Activated CD4-positive, alpha-beta T cell treated with anti-CD3 and anti-CD28 coated beads, Interleukin-2, Interleukin-6, amounts not matched to agents 100 ng/mL and 50 ng/mL, durations not matched to agents 16 hours and 8 hours (primary cell): ENCODE measurements at places on chromosomes 2 and 18.
A peak's percentile ranks its signal among the peaks of the same experiment; 100 is the strongest.

GRCh38 chr2:217664761-217665160 lies 338.0 kb downstream of the TNS1 start:
- no peak for DNase-seq

DNA sequence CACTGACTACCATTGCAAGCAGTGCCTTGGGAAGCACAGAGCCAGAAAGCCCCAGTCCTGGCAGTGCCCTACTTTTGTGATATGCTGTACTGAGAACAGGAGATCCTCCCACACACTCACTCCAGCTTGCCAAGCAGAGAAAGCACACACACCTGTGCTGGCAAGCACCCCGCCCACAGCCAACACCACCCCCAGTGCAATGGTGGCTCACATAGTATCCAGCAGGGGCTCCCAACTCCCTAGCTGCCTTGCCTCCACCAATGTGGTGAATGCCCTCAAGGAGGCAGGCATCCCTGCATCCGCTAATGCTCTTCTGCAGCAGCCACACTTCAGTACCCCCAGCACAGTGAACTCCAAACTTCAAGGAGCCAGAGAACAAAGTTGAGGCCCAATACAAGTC lies 1655.8 kb downstream of the SUCLG1 start:
- no peak for DNase-seq

DNA sequence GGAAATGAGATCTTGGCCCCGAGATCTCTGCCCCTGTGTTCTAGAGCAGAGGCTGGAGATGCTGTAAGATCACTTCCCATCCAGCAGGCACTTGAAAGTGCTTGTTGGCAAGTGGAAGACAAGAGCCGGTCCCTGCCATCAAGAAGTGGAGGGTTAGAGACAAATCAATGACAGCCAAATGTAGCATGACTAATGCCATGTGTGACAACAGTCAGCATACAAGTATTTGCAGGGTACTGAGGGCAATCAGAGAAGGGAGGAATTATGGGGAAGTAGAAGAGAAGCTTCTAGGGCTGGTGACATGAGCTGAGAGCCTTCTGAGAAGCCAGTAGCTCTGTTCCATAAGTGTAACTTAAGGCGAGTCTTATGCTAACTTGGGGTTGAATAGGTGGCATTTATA lies 58.6 kb downstream of the TMEM17 start:
- no peak for DNase-seq

DNA sequence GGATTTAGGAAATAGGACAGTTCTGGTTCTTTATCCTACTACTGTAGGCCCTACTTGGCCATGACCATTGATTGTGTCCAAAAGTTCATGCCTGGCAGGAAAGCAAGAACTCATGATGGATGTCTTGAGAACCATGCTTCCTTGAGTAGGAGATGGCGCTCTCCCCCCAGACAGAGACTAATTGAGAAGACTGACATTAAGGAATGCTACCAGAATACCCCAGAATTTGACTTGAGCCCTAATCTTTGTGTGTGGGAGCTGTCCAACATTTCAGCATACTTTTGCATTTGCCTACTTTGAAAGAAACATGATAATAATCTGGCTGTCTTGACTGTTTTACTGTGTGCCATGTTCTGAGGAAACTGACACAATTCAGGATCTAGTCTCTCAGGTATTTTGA lies 23.3 kb downstream of the MAPRE3 start:
- no peak for DNase-seq

- DNase-seq = no peak
Observed at GRCh38 chr2:133377021-133377481, 191.2 kb downstream of the NCKAP5 start.

- no peak for DNase-seq
Observed at GRCh38 chr2:27001950-27002349, 30.8 kb upstream of the TMEM214 start.

DNA sequence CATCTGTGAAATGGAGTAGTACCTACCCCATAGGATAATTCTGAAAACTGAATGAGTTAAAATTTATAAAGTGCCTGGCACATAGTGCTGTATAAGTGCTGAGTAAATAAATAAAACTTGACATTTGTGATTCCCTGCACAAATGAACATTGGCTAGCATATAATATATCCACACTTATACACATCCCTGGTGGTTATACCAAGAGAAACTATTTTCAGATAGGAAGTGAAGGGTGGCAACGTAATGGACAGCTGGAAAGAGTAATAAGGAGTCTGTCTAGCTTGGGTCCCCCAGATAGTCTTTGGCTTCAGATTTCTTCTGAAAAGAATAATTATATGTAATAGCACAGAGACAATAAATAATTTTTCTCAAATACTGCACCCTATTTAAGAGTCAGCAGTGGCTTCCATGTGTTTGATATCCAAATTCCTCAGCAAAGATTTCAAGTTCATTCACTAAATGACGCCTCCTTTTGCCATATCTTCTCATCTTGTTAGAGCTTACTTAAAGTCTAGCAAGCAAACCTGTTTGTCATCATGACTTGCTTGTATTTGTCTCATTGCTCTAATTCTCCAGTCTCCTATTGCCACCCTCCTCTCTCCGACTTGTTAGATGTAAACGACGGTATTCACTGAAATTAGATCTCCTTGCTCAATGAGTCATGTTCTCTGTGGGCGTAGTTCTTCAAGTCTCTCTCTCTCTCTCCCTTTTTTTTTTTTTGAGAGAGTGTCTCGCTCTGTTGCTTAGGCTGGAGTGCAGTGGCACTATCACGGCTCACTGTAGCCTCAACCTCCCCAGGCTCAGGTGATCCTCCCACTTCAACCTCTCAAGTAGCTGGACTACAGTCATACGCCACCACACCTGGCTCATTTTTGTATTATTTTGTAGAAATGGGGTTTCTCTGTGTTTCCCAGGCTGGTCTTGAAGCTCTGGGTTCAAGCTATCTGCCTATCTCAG lies 8.7 kb upstream of the ADGRF3 start:
- peak; percentile 17 for DNase-seq

DNA sequence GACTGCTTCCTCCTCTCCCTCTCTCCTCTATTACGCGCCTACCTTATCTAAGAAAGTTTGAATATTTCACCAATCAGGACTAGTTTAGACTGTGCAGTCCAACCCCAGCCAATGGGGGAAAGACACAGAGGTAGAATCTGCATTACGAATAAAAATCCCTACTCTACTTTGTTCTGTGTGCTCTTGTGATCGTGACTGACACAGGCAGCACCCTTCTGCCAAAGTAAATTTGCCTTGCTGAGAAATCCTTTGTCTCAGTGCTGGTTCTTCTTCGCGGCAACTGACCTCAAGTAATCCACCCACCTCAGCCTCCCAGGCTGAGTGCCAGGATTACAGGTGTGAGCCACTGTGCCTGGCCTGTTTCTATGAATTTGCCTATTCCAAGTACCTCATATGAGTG lies 8.6 kb upstream of the CDCA7 start:
- DNase-seq = no peak
